ENCODE measurements at places on chromosomes 7 and 10. TPM values are rescaled to one million over a fixed set of nuclear protein-coding genes. Genes with fewer than 3 reads are reported as not detected.

Gene LIPM
- 0.09 TPM for polyA plus RNA-seq

Gene SH2D4B
- polyA plus RNA-seq, result 0.17 TPM

Gene GNAT3
- polyA plus RNA-seq, result not detected

Gene UNC5B
- polyA plus RNA-seq, result 19.4 TPM

Gene SLC13A4
- 5.9 TPM for polyA plus RNA-seq

Gene ASCC1
- 32.3 TPM for polyA plus RNA-seq

Gene SORCS1
- 0.30 TPM for polyA plus RNA-seq

Gene SPDYE16
- polyA plus RNA-seq, result 4.3 TPM

Gene TSPAN12
- 48.9 TPM for polyA plus RNA-seq

Gene GPR15LG
- not detected for polyA plus RNA-seq

Gene CALHM3
- polyA plus RNA-seq, result not detected

Gene DDX50
- polyA plus RNA-seq, result 61.6 TPM

Gene HECW1
- polyA plus RNA-seq, result 1.9 TPM

Gene THAP5
- 28.0 TPM for polyA plus RNA-seq

Gene KDM7A
- polyA plus RNA-seq, result 14.3 TPM

Gene ZNF789
- 54.2 TPM for polyA plus RNA-seq

Gene CTAGE15
- polyA plus RNA-seq, result not detected

Gene JCAD
- polyA plus RNA-seq, result 66.4 TPM

Gene STAM
- 30.5 TPM for polyA plus RNA-seq

Gene IKZF5
- polyA plus RNA-seq, result 24.2 TPM

Gene PLXDC2
- polyA plus RNA-seq, result 56.9 TPM

Gene H2BK1
- polyA plus RNA-seq, result not detected

Gene HGF
- 15.0 TPM for polyA plus RNA-seq

Gene KIF11
- polyA plus RNA-seq, result 24.2 TPM

Gene UCMA
- polyA plus RNA-seq, result not detected

Gene LRRC17
- polyA plus RNA-seq, result 286 TPM

Gene CDK13
- 76.9 TPM for polyA plus RNA-seq

Gene ATP6V0A4
- 1.1 TPM for polyA plus RNA-seq

Gene FAM237B
- polyA plus RNA-seq, result 0.17 TPM

Gene BICC1
- polyA plus RNA-seq, result 37.5 TPM

Gene TMEM178B
- polyA plus RNA-seq, result 3.4 TPM

Gene STEAP2
- 5.0 TPM for polyA plus RNA-seq

Gene STOX1
- 4.4 TPM for polyA plus RNA-seq

Gene AOAH
- 7.6 TPM for polyA plus RNA-seq
